ENCODE measurements at places on chromosomes 11 and 22.

GRCh38 chr11:67252831-67253239 is 13.4 kb upstream of the GRK2 start:
- DNase-seq: no peak

DNA sequence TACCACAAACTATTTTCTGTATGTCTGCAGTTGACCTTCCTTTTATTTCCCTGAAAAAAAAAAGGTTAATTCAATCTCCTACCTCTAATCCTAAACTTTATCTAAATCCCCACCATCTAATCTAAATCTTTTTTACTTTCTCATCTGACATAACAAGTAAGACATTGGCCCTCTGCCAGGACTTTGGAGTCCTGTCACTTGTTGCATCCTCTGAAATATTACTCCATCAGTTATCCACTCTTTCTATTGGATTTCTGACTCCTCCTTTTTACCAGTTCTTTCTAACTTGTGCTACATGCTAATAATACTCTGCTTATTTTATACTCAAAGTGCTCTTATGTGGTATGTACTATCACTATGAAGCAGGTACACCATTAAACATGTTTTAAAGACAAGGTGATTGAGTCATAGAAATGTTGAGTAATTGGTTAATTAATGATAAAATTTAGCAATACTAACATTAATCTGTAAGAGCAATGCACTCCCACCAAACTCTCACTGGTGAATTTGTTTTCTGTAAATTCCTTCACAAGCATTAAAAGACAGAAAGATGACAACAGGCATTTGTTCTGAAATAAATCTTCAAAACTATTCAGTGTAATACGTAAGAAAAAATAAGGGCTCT is 914.2 kb upstream of the RAG2 start:
- DNase-seq: no peak

- DNase-seq: no peak
Measured at GRCh38 chr22:25365491-25366261, 146.2 kb downstream of the CRYBB2 start.

DNA sequence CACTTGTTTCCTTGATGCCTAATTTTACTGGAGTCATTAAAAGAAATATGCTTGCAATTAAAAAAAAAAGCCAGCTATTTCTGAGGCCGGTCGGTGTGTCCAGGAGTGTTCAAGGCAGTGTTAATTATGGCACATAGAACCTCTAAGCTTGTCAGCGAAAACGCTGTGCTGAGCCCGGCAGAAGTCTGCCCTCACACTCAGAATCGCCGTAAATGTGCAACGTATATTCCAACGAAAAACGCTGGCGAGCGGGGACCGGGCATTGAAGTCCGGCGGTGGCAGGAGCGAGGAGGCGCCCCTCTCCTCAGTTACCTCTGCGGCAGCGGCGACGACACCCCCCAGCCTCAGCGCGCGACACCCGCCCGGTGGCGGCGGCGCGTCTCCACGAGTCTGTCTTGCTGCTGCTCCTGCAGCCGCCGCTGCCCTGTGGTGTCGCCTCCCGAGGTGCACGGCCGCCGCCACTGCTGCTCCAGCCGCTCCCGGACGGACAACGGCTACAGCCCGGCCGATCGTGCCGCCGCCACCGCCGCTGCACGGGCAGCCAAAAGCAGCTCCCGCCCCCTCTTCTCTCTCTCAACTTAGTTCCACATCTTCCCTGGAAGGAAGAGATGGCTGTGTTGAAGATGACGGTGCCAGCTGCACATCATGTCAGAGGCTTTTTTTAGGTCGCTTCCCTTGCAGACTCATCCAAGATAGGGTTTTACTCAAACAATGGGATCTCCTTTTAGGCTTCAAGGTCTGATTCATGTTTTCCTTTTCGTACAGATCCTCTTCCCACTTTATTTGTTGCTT is 56.0 kb downstream of the JAM3 start:
- DNase-seq: no peak

GRCh38 chr22:20852503-20852902 is 6.1 kb downstream of the PI4KA start:
- DNase-seq: no peak

- DNase-seq: no peak
Measured at GRCh38 chr22:17980638-17981051, 43.7 kb downstream of the MICAL3 start.

DNA sequence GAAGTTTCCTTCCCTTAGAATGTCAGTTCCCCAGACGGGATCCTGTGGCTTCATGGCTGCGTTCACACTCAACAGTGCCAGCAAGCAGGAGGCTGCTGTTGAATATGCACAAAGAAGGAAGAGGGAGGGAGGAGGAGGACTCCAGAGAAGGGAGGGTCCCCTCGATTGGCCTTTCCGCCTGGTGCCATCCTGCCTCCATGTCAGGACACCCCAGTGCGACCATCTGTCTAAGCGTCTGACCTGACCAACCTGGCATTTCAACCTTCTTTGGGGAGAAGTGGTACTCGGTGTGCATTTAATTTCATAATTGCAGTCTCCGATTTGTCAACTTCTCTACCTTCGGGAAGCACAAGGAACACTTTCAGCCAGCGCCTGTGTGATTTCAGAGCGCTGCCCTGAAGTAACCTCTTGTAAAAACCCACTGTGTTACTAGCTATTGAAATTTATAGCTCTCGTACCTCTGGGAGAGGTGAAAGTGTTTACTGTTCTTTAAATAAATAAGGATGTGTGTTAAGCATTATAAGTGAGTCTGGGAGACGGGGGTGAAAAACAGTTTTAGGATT is 1491.9 kb downstream of the TBC1D22A start:
- DNase-seq: no peak

DNA sequence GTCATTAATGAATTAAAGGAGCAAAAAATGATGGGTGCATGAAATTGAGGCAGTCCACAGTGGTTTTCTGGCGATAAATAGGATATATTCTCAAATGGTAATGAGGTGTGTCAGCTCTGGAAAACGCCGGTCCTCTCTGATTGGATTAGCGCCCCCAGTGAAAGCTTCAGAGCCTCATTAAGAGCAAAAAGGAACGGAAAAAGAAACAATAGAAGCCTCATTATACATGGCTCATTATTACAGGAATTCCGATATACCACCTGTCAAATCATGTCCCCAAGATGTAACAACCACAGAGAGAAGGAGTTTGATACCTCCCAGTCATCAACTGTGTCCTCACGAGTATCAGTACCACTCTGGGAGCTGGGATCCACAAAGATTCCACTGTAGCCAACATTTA is 175.7 kb upstream of the PITPNB start:
- no peak for DNase-seq

DNA sequence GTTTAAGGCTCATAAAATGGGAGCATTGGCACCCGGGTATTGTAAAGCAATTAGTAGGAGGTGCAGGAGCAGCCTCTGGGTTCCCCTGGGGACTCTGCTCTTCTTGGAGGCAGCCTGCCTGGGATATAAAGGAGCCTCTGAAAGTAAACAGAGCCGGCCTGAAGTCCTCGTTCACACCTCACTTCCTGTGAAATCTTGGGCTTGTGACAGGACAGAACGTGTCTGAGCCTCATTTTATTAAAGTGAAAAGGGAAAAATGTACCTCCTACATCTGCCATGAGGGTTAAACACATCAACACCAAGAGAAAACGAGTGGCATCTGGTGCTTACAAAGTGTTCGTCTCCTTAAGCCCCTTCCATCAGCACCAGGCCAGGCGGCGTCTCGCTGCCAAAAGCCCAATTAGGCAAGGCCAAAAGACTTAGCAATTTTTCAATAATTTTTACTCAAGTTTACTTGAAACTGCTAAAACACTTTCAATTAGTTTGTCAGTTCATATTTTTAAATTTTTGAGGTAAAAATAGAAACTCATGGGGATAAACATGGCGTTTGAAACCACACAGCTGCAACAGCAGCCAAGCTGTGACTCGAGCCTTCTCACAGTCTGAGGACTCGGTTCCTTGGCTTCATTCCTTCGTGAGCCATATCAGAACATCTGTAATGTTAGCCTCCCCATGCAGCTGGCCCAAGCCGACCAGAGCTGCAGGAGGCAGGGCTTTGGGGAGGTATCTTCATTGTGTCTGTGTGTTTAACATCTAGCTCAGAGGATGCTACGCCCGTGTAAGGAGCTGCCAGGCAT is 33.6 kb downstream of the MAP6 start:
- no peak for DNase-seq

Data from stimulated activated CD8-positive, alpha-beta memory T cell treated with anti-CD3 and anti-CD28 coated beads, Interleukin-4, amount 100 ng/mL, for 4 hours (primary cell).